Stimulated activated CD4-positive, alpha-beta T cell treated with anti-CD3 and anti-CD28 coated beads, Interleukin-2, amount 100 ng/mL, for 24 hours (primary cell): ENCODE measurements at places on chromosomes 12 and 14.

- no peak for DNase-seq
Observed at GRCh38 chr12:30425445-30425844, 270.2 kb downstream of the IPO8 start.

GRCh38 chr14:52808101-52808500 lies 16.7 kb upstream of the GNPNAT1 start:
- no peak for DNase-seq

DNA sequence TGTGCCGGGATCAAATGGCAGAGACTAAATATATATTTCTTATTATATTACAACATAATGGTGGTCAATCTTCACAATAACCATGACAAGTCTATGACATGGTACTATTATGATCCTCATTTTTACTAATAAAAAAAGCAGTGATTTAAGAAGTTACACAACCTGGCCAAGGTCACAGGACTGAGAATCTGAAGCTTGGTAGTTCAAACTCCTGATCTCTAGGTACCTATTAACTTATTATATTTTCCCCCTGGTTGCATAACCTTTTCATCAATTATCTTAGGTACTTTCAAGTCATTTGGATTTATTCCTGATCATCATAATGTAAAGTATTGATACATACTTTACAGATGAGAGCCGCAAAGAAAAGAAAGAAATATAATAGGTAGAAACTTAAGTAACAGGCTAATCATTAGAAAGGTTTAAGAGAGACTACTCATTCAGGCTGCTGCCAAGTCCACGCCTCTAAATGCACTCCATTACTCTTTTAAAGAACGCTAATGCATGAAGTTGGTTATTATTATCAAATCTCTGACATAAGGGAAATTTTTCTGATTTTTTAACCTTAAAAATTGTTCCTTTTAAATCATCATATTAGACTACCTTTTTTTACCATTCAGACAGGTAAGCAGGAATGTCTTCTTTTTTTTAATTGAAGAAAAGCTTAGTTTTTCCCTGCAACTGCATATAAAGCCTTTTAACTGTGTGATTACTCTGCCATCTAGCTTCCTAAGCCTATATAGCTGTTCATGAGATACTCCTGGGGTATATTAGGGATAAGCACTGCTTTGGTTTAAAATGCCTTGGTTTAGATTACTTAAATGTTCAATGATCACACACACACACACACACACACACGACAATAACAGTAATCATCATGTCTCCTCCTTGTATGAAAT lies 35.6 kb downstream of the RPS29 start:
- DNase-seq: no peak

GRCh38 chr12:43378448-43378847 lies 173.6 kb downstream of the ADAMTS20 start:
- DNase-seq: no peak

DNA sequence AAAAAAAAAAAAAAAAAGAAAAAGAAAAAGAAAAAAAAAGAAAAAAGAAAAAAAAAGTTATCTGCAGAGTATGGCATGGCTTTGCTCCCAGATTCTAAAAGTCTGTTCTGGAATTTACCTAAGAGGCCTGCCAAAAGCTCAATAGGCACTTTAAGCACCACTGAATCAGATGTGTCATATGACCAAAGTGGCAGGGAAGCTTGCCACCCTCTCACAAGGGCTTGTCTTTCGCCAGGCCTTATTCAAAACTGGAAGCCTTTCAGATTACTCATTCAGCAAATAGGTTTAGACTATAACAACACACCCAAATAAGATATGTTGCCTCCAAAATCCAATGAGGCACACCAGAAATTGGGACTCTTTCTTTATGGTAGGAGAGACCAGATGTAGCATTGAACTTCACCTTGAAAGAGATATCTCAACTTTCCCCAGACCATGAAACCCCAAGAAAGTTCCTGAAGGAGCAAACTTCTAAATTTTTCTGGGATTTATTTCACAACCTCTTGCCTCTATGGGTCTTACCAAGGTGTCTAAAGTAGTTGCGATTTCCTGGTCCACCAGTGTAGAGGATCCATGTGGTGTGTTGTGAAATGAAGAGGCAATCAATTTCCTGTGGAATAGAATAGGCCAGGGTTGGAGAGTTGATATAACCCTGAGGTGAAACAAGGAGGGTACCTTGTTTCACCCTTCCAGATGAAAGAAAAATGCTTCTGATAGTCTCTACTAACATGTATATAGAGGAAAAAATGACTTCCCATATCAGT lies 218.8 kb downstream of the DAD1 start:
- no peak for DNase-seq

DNA sequence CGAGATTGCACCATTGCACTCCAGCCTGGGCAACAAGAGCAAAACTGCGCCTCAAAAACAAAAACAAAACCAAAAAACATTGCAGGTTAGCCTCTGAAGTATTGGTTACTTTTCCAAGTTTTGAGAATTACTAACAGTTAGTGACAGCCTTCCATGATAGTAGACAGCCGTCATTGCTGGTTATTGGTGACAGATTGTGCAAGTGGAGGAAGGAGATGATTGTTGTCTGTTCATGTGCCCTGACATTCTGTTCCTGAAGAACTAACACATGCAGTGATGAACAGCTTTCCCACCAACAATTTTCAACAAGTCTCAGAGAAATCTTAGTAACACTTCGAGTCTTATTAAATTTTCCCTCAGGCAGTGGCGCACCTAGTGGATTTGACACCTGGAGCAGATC lies 89.3 kb upstream of the NAP1L1 start:
- DNase-seq: no peak
